ENCODE measurements at places on chromosomes 1 and 21.

DNA sequence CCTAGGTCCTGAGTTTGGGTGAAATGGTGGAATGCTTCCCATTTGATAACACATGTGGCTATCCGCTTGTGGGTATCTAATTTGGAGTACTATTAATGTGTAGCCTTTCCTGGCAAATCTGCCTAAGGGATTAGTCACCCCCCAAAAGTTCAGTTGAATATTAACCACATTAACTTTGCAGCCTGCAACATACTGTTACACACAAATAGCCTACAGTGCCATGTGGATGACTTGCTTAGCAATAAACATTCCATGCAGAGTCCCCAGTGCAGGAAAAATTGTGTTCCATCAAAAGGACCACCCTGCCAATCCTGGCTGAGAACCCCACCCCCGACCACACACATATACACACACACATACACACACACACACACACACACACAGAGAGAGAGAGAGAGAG, 303.3 kb upstream of the ESRRG start:
- no peak for DNase-seq

- no peak for DNase-seq
Measured at GRCh38 chr1:184843732-184844495, 89.3 kb upstream of the EDEM3 start.

DNA sequence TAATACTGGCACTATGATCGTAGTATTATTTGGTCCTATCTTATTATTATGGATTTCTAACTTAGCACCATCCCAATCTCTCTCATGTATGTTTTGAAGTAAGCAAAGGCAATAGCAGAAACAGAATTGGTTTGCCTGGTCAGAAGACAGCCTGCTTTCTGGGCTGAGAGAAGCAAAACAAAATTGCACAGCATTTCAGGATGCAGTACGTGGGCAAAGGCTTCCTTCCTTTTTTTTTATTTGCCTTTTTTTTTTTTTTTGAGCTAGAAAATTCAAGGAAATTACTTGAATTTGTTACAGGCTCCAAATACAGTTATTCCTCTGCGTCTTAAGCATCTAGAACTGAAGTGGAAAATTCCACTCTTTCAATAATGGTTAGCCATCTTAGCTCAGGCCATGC, 8.8 kb downstream of the CDA start:
- DNase-seq = no peak

- no peak for DNase-seq
Measured at GRCh38 chr1:168691541-168691940, 37.5 kb downstream of the DPT start.

DNA sequence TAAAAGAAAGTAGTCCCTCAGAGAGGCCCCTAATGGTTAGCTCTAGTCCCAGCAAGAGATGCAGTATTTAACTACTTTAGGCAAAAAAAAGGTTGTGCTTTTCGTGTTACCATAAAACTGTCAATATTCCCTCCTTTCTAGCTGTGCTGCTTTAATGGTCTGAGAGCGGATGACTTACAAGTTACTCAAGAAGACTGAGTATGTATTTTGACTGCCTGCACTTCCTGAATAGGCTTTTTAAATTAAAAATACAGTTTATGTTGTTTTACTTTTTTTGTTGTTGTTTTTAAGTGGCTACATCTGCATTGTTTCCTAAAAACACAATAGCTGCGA, 152.2 kb downstream of the NFIA start:
- no peak for DNase-seq

- DNase-seq = no peak
Measured at GRCh38 chr21:38774152-38774551, 31.6 kb upstream of the ETS2 start.

GRCh38 chr21:16363518-16363917, 633.7 kb downstream of the USP25 start:
- DNase-seq = no peak

GRCh38 chr1:247447162-247447909, 10.6 kb downstream of the OR2B11 start:
- DNase-seq = no peak

DNA sequence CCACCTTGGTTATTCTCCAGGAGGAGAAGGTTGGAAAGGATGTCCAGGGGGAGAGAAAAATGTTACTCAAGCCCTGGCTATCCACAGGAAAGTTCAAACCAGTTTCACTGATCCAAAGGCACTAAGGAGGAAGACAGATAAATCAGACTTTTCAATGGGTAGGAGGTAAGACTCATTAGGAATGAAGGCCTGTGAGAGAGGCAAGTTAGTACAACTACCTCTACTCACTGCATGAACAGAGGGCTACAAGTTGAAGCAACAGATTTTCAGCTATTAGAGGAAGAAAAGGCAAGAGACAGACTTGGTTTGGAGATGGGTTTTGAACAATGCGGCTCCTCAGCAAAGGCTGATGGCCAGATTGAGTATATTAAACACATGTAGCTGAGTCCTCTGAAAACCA, 16.9 kb downstream of the CD160 start:
- no peak for DNase-seq

- DNase-seq = no peak
Measured at GRCh38 chr1:222392556-222392955, 155.3 kb downstream of the HHIPL2 start.
